HL-60 (cell line): ENCODE measurements at places on chromosomes 7 and 10.

GRCh38 chr7:105951597-105951996, 11.5 kb upstream of the CDHR3 start:
- no peak for DNase-seq

DNA sequence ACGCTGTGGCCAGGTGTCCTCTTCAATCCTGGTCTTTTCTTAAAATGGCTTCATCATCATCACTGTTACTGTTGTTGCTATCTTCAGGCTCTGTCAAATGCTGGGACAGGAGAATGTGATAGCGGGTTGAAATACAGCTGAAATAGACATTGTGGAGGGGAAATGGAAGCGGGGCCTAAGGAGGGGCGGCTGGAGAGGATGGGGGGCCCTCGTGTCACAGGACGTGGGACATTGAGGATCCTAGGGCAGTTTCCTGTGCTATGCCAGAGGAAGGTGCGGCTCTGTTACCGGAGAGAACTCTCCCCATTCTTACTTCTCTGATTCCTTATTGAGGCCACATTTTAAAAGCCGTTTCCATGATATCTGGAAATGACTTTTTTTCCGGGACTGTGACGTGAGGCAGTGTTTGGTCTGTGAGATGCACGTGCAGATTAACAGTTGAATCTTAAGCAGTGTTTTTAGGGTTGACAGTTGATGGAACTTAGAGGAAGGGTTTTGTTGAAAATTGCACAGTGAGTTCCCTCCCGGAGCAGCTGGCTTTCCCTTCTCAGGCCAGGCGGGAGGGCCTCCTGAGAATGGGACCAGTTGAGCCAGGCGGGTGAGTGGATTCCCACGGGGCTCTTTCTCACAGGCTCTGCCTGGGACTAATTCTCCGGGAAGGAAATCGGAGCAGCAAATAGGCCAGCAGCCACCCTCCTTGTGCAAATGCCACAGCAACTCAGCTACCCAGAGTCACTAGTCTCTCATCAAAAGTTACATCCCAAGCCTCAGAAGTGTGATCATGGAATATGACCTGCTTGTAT, 125.2 kb downstream of the TACC2 start:
- no peak for DNase-seq

- DNase-seq, result no peak
These were observed 484.3 kb downstream of the MDFIC start for GRCh38 chr7:115406219-115406618.

- DNase-seq, result no peak
These were observed 266.6 kb downstream of the DNAJB9 start for GRCh38 chr7:108836256-108836655.

DNA sequence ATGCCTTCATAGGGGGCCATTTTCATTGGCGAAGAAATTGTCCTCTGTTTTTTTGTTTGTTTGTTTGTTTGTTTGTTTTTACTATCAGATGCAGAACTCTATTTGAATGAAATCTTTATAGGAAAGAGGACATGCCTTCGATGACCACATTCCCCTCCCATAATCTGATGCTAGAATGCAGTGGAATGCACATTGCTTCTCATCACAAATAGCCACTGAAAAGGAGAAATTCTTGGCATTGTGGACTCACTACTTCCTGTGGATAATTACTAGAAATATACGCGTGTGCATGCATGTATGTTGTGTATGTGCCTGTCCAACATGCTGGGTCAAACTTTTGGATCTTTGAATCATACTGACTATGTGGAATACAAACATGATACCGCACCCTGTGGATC, 70.5 kb upstream of the SFMBT2 start:
- DNase-seq, result no peak

GRCh38 chr10:126889421-126889820, 15.8 kb upstream of the DOCK1 start:
- DNase-seq, result no peak

- no peak for DNase-seq
These were observed 1361.7 kb downstream of the XPNPEP1 start for GRCh38 chr10:108561649-108562048.

- no peak for DNase-seq
These were observed 46.1 kb upstream of the FMC1 start for GRCh38 chr7:139294951-139295575.

- DNase-seq, result no peak
These were observed 89.3 kb downstream of the TEX36 start for GRCh38 chr10:125593644-125594043.
